ENCODE measurements at places on chromosomes 16 and 17. TPM values are rescaled to one million over a fixed set of nuclear protein-coding genes. Genes with fewer than 3 reads are reported as not detected.

GRCh38 chr16:49350265-49351095 is 23.1 kb upstream of the C16orf78 start:
- peak; percentile 88 for DNase-seq

- peak; percentile 40 for DNase-seq
Observed at GRCh38 chr16:49464877-49465504, 91.4 kb downstream of the C16orf78 start.

DNA sequence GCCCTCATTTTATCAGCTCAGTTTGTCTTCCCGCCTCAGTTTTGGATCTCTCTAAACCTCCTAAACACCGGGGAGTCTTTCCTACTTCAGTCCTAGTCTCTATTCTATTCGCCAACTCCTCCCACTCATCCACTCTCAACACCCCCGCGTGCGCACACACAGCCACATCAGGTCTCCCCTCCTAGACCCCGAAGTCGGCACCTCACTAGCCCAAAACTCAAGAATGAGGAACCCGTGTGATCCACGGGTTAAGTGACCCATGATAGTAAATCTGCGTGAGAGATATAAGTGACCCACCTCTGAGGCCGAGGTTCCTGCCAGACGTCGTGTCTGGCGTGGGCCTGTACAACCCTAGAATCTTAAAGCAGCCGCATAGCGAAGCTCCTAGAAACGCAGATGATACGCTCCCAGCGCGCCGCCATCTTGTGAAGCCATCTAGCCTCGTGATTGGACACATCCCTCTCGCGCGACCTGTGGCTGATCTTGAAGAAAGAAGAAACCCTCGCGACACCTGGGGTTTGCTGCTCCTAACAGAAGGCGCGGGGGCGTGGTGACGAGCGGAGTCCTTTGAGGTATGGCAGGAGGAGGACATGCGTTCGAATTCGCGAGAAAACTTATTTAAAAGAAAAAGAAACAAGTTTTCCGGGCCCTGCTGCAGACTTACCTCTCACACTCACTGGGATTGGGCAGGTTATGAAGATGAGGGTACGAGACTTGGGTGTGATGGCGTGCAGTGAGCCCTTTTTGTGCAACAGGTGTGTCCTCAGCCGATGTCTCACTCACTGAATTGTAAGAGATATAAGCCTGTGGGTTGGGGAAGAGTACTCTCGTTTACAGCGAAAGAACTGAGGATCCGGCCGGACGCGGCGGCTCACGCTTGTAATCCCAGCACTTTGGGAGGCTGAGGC is at the start of gene METTL16:
TSS of gene METTL16 (minus strand) at position 427 of the 908 bp plus-strand sequence. CDS start 9,557 bp downstream, outside the sequence.
- DNase-seq: peak; percentile 97

DNA sequence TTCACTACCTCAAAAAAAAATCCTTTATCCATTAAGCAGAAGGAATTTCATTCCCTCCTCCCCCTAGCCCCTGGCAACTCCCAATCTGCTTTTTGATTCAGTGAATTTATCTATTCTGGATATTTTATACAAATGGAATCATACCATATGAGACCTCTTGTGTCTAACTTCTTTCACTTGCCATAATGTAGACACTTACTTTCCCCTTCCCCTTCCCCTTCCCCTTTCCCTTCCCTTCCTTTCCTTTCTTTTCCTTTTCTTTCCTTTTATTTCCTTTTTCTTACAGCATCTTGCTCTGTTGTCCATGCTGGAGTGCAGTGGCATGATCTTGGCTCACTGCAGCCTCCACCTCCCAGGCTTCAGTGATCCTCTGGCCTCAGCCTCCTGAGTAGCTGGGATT is 50.5 kb downstream of the PSMD12 start:
- DNase-seq: no peak

GRCh38 chr17:7281074-7281952 is at the start of gene SLC2A4:
TSS of gene SLC2A4 (plus strand) at chr17:7281718. CDS start at chr17:7281935, 217 bp downstream.
- peak; percentile 88 for DNase-seq

FBXW10 gene
- total RNA-seq: not detected

GRCh38 chr17:63491977-63492618 is 15.2 kb downstream of the ACE start:
- DNase-seq: no peak

DNA sequence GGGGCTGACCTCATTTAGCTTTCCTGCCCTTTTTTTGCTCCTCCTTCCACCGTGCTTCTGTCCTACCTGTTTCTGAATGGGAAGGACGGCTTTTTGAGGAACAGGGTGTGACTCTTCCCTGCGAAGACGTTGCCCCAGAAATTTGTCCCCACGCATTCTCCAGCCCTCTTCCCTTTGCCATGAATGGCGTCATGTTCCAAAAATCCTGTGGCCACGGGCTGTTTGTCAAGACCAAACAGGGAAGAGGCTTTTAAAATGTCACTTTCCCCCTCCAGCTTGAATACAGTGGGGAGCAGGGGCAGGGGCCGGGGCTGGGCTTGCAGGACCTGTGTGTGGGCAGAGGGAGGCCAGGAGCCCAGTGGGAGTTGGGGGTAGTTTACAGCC is 13.9 kb downstream of the MPRIP start:
- peak; percentile 15 for DNase-seq

DNA sequence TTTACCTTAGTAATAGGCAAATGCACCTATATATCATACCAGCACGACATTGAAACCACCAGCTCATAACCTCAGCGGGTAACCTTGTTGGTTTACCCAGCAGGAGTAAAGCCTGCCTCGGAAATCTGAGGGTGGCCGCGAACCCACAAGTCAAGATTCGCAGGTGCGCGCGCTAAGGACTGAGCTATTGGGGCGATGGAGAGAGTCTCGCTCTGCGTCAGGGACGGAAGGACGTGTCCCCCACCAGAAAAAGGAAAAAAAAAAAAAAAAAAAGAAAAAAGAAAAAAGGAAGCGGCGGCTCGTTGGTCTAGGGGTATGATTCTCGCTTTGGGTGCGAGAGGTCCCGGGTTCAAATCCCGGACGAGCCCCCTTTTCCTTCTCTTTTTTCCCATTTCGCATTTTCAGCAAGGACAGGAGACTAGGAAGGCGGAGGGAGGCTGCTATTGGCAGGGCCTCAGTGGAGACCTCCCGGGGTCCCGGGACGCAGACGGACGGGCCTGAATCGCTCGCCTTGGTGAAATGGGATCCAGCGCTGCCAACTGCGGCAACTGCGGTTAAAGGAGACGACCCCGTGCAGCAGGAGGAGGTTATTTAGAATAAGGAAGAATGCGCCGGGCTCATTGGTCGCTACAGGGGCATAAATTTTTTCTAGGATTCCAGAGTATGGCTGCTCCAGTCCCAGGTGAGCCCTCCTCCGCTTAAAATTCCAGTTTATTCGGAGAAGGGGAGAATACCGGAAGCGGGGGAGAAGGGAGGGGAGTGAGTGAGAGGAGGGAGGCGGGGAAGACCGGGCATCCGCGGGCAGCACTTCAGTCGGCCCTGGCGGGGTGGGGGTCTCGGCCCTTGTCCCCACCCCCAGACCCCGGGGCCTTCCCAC is at the start of gene OR1F1:
TSS of gene OR1F1 (plus strand) at position 407 of the 877 bp plus-strand sequence.
- DNase-seq: peak; percentile 45

DNA sequence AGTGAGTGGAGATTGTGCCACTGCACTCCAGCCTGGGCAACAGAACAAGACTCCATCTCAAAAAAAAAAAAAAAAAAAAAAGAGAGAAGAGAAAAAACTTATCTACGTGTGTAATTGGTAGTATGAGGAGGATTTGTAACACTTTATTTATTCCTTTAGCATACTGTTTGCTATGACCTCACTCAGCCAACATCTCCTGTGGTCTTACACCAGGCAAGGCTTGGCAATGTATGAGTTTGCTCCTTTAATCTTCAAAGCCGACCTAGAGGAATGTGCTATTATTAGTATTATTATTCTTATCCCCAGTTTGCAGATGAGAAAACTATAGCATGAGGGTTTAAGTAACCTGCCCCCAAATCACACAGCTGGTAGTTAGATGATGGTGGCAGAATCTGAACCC is 35.8 kb upstream of the HAPSTR1 start:
- no peak for DNase-seq

TP53TG3 gene
- total RNA-seq: not detected

SLC5A10 gene
- total RNA-seq: not detected

GRCh38 chr16:82728901-82729300 is 102.1 kb downstream of the CDH13 start:
- no peak for DNase-seq

- DNase-seq: no peak
Observed at GRCh38 chr16:59169168-59169567, 435.1 kb upstream of the GOT2 start.

- no peak for DNase-seq
Observed at GRCh38 chr16:11410376-11411058, 65.3 kb downstream of the RMI2 start.

DNA sequence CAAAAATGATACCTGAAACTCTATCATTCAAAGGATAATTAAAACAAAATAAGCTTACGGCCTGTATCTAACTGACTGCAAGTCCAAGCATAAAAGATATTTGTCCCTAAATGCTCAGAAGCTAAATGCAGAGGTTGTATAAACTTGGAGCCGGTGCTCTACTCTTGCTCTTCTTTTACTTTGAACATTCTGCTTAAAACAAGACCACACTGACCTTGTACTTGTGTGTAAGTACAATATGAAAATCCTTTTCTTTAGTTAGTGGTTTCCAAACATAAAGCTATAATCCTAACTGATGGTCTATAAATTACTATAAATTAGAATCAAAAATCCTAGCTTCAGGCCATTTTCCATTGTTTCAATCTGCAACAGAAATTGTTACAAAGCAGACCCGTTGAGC is 74.6 kb downstream of the SPAG9 start:
- no peak for DNase-seq

GRCh38 chr16:57184887-57185445 is 873 bp downstream of the PSME3IP1 start:
- DNase-seq: no peak

DNA sequence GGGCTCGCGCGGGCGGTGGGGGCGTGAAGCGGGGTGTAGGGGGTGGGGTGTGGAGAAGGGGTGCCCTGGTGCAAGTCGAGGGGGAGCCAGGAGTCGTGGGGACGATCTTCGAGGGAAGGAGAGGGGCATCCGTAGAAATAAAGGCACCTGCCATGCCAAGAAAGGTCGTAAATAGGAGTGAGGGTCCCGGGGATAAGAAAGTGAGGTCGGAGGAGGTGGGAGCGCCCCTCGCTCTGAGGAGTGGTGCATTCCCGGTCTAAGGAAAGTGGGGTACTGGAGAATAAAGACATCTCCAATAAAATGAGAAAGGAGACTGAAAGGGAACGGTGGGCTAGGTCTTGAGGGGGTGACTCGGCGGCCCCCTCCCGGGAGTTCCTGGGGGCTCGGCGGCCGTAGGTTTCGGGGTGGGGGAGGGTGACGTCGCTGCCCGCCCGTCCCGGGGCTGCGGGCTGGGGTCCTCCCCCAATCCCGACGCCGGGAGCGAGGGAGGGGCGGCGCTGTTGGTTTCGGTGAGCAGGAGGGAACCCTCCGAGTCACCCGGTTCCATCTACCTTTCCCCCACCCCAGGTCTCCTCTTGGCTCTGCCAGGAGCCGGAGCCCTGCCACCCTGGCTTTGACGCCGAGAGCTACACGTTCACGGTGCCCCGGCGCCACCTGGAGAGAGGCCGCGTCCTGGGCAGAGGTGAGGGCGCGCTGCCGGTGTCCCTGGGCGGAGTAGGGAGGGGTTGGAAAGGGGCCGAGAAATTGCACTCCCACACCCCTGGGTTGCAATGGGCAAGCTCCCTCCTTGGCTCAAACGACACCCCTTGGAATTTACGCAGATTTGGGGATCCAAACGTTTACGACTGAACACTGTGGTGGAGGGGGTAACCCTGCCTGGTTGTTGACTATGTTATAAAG is 888 bp downstream of the CDH1 start:
- peak; percentile 21 for DNase-seq

QPRT gene
- total RNA-seq: 34.7 TPM

ITGB4 gene
- not detected for total RNA-seq

TAC4 gene
- not detected for total RNA-seq

DNA sequence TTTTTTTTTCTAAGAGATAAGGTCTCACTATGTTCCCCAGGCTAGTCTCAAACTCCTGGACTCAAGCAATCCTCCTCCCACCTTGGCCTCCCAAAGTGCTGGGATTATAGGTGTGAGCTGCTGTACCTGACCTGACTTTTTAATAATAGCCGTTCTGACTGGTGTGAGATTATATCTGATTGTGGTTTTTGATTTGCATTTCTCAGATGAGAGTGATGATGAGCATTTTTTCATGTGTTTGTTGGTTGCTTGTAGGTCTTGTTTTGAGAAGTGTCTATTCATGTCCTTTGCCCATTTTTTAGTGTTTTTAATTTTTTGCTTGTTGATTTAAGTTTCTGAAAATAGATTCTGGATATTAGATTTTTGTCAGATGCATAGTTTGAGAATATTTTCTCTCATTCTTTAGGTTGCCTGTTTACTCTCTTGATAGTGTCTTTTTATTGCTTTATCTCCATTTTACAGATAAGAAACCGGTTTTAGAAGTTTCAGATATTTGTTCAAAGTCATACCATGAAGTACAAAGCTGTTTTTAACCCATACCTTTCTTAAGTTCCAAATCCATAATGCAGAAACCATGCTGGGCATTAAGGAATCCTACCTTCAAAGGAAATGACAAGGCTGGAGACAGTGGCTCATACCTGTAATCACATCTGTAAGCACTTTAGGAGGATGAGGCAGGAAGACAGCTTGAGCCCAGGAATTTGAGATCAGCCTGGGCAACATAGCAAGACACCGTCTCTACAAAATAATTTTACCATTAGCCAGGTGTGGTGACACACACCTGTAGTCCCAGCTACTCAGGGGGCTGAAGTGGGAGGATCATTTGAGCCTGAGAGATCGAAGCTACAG is 168.4 kb upstream of the TBX2 start:
- no peak for DNase-seq

GRCh38 chr17:39306509-39307212 is 80.9 kb upstream of the STAC2 start:
- DNase-seq: no peak
